Foreskin keratinocyte (primary cell): ENCODE measurements at places on chromosomes 5 and 9. TPM values are rescaled to one million over a fixed set of nuclear protein-coding genes. Genes with fewer than 3 reads are reported as not detected.

HDHD3 gene
- polyA plus RNA-seq = 17.1 and 18.6 TPM in 2 replicates

OR1J4 gene
- polyA plus RNA-seq = not detected in 2 replicates

SEMA6A gene
- polyA plus RNA-seq = 0.10 and 0.20 TPM in 2 replicates

DNA sequence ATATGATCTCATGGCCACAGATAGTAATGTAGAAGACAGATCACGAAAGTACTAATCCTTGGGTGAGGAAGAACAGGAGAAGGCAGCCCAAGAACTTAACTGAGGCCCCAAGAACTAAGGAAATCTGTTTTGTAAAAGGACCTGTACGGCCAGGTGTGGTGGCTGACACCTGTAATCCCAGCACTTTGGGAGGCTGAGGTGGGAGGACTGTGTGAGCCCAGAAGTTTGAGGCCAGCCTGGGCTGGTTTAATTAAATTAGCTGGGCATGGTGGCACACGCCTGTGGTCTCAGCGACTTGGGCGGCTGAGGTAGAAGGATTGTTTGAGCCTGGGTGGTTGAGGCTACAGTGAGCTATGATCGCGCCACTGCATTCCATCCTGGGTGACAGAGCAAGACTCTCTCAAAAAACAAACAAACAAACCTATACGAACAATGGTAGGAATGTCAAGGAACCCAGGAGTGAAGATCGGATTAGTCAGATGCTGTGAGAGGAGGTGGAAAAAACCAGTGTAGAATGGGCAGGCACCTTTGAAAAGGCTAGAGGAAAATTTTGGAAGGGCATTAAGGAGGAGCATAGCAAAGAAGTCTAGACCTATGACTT is 283.8 kb upstream of the DMRT1 start:
- DNase-seq = peak; percentile 95

- DNase-seq = no peak
These were observed 396.5 kb upstream of the RPS23 start for GRCh38 chr5:82674671-82675070.

GRCh38 chr9:111356481-111357244 is 26.6 kb upstream of the OR2K2 start:
- peak; percentile 61 for DNase-seq
